ENCODE measurements at places on chromosomes 7 and 10. TPM values are rescaled to one million over a fixed set of nuclear protein-coding genes. Genes with fewer than 3 reads are reported as not detected.

DNA sequence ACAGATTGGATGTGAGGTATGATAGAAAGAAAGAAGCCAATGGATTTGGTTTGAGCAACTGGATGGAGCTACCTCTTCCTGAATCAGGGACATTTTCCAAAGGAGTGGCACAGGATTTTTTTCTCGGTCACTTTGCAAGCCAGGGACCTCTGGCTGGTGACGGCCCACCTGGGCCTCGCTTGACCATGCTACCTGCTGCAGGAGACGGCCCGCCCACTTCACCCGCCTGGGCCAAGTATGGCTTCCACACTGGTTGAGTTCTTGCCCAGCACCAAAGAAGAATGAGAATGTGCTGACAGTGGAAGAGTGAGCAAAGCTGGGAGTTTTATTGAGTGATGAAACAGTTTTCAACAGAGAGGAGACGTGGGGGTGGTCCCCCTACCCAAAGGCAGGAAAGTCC is 24.5 kb upstream of the SH3PXD2A start:
- no peaks in the 10 kb centered on the region for H3K27me3 ChIP-seq
- no peak overlapping the region for H3K27ac ChIP-seq
- no peaks in the 10 kb centered on the region for H3K36me3 ChIP-seq
- no peak overlapping the region for H3K4me3 ChIP-seq
- H3K4me1 ChIP-seq = no peaks in the 10 kb centered on the region

- no peaks in the 10 kb centered on the region for H3K4me1 ChIP-seq
- H3K27ac ChIP-seq = no peak overlapping the region
- no peak overlapping the region for H3K4me3 ChIP-seq
These were observed 12.7 kb upstream of the PDLIM1 start for GRCh38 chr10:95303535-95303934.

DNA sequence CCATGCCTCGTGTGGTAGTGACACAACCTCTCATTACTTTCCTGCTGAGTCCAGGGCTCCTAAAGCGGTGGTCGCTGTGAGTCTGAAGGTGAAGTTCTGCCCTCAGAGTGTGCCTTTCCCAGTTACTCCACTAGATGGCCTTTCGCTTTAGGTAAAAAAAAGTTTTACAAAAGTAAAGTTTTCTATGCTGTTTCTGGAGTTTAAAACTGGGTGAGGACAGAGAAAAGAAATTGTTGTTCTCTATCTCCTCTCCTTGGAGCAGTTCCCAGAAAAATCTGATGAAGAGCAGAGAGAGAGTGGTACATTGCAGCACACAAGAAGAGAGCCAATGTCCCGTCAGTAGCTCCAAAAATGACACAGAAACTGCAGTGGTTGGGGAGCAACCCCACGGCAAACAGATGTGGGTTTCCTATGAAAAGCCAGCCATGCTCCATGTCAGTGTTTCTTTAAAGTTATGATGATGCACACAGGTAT is 257.1 kb downstream of the GLI3 start:
- H3K27me3 ChIP-seq = no peaks in the 10 kb centered on the region
- no peaks in the 10 kb centered on the region for H3K4me1 ChIP-seq
- H3K4me3 ChIP-seq = no peak overlapping the region
- no peak for DNase-seq
- no peaks in the 10 kb centered on the region for H3K36me3 ChIP-seq

GRCh38 chr10:3865565-3865964 is 80.6 kb upstream of the KLF6 start:
- H3K27me3 ChIP-seq = no peaks in the 10 kb centered on the region
- no peak for DNase-seq
- H3K27ac ChIP-seq = no peak overlapping the region
- H3K4me1 ChIP-seq = no peaks in the 10 kb centered on the region
- H3K4me3 ChIP-seq = no peak overlapping the region
- H3K36me3 ChIP-seq = no peaks in the 10 kb centered on the region

DNA sequence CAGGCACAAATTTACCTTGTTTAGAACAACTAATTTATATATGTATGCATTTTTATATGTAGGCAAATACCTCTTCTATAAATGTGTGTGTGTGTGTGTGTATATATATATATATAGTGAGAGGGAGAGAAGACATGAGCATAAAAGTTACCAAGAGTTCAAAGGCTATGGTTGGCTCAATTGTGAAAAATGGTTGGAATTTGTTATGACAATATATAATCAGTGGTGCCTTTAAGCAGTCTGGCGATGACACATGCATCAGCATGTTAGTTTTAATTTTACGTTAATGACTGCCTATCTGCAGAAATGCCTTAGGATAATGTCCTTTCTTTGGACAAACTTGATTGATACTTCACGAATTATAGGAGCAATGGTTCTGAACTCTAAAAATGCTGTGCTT is 980.8 kb upstream of the LRRTM3 start:
- H3K4me1 ChIP-seq = no peaks in the 10 kb centered on the region
- no peaks in the 10 kb centered on the region for H3K36me3 ChIP-seq
- H3K4me3 ChIP-seq = no peak overlapping the region
- no peaks in the 10 kb centered on the region for H3K27me3 ChIP-seq
- H3K27ac ChIP-seq = no peak overlapping the region

GRCh38 chr7:37287131-37287855 is 161.4 kb downstream of the ELMO1 start:
- H3K27me3 ChIP-seq = no peaks in the 10 kb centered on the region
- no peak overlapping the region for H3K4me3 ChIP-seq
- no peak overlapping the region for H3K27ac ChIP-seq
- H3K4me1 ChIP-seq = peaks cover 2% of the 10 kb centered on the region
- no peaks in the 10 kb centered on the region for H3K36me3 ChIP-seq

Gene CISD1
- 57.9 TPM for total RNA-seq

Gene ECHDC3
- total RNA-seq = 17.6 TPM

Gene HOXA7
- 24.4 TPM for total RNA-seq

Gene C7orf33
- not detected for total RNA-seq
